ENCODE measurements at places on chromosomes 7 and 10.
A peak's percentile ranks its signal among the peaks of the same experiment; 100 is the strongest.

DNA sequence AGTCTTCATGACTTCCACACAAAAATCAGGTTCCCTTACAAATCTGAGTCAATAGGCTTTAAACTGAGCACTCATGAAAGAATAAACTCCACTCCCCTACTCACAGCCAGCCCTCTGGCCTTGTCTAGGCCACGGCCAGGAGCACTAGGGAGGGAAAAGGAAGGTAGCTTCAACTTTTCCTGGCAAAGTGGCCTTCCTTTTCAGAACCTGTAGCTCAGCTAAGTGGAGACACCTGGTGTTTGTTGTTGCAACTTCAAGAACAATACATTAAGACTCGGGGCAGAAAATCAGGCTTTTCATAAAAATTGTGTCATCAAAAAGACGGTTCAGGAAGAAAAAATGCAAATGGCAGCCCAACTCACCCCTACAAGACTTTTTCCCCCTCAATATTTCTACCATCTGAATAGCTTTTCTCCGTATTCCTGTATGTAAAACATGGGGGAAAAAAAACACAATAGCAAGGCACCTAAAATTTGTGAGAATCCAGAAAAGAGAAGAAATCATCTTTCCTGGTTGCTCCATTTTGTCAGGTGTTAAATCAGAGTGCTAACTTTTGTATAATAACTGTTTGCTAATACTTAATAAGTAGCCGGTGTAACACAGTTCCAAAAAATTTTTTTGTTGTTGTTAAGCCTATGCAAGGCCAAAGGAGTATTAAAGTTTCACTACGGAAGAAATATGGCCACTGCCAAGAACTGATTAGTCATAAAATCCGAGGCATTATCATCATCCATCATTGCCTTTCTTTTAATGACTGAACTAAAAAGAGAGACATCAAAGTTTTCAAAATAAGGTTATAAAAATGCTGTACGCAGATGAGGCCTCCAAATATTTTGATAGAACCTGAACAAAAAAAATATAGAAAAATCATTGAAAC lies 66.2 kb upstream of the ARID5B start:
- DNase-seq, result no peak

DNA sequence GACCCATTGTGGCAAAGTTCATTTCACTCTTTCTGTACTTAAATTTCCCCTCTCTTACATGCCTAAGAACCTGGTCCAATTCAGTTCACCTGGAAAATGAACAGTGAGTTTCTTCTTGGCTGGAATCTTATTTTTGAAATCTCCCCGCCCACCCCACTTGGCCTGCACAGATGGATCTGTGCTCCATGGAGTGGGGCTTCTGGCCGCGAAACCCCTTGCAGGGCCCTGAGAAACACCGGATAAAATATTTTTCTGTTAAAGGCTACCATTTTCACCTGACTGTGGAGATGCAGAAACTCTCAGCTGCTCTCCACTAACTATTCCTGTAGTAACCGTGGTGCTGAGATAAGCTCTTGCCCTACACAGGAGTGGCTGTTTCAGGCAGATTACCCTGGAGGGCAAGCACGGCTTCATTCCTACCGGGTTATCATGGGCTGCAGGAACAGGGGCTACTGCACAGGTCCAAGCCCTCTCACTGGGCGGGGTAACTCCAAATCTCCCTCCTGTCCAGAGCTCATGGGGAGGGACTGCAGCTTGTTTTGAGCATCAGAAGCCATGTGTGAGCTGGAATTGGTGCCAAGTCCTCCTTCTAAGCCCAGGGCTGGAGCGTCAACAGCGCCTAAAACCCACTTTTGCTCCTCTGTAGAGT lies 118.9 kb downstream of the PRPF18 start:
- no peak for DNase-seq

GRCh38 chr7:30136117-30136731 lies 1.4 kb downstream of the MTURN start:
- DNase-seq, result no peak

DNA sequence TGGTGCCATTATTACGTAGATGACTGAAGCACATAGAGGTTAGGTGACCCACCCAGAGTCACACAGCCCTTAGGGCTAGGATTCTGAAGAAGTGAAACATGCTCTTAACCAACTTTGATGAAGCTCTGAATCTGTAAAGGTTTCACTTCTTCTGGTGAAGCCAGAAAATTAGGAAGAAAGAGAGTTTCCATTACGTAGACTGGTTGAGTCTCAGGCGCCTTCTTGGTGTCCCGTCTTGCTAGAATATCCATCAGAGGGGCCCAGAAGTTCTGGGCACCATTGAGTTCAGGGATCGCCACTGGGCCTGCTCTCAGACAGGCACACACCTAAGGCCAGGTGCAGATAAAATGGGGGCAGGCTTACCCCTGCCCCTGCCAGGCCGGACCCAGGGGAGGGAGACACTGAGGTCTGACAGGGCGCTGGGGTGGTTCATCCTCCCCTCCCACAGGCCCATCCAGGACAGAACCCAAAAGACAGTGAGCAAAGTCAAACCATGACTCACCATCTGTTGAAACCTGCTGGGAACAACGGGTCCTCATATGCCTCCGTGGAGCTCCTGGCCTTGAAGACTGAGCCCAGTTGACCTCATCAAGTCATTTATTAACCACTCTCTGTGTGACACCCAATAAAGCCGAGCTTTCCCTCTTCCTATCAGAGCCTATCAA lies 33.2 kb downstream of the DRGX start:
- DNase-seq, result no peak

GRCh38 chr10:123538401-123539320 lies 127.5 kb upstream of the GPR26 start:
- no peak for DNase-seq

DNA sequence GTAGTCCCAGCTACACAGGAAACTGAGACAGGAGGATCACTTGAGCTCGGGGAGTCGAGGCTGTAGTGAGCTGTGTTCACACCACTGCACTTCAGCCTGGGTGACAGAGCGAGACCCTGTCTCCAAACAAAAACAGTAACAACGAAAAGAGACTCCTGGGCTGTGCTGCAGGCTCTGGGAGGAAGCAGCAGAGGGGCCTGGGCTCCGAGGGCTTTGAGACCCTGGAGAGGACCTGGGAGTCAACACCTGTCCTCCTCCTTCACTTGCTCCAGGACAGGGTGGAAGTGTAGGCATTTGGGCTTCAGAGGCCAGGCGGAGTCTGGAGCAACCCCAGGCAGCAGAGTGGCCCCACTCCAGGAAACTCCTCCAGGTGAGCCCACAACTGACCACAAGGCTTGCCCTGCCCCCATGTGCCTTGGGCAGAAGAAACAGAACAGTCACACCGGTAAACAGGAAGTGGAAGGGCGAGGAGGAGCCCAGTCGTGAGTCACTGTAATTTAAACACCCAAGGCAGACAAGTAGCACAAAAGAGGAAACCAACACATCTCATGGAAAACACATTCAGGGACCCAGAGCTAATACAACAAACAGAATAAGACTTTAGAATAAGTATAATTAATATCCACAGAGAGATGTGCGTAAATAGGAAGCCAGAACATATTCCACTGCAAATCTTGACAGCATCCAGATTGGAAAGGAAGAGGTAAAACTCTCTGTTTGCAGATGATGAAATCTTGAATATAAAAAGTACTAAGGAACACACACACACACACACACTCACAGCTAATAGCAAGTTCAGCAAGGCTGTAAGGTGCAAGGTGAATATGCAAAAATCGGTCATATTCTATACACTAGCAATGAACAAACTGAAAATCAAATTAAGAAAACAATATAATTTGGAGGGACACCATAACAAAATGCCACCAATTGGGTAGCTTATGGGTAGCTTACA lies 20.5 kb upstream of the RASGEF1A start:
- DNase-seq, result peak; percentile 27

- DNase-seq, result no peak
Measured at GRCh38 chr7:69696054-69696591, 97.8 kb downstream of the AUTS2 start.

GRCh38 chr7:132451161-132451560 lies 125.1 kb downstream of the PLXNA4 start:
- no peak for DNase-seq

DNA sequence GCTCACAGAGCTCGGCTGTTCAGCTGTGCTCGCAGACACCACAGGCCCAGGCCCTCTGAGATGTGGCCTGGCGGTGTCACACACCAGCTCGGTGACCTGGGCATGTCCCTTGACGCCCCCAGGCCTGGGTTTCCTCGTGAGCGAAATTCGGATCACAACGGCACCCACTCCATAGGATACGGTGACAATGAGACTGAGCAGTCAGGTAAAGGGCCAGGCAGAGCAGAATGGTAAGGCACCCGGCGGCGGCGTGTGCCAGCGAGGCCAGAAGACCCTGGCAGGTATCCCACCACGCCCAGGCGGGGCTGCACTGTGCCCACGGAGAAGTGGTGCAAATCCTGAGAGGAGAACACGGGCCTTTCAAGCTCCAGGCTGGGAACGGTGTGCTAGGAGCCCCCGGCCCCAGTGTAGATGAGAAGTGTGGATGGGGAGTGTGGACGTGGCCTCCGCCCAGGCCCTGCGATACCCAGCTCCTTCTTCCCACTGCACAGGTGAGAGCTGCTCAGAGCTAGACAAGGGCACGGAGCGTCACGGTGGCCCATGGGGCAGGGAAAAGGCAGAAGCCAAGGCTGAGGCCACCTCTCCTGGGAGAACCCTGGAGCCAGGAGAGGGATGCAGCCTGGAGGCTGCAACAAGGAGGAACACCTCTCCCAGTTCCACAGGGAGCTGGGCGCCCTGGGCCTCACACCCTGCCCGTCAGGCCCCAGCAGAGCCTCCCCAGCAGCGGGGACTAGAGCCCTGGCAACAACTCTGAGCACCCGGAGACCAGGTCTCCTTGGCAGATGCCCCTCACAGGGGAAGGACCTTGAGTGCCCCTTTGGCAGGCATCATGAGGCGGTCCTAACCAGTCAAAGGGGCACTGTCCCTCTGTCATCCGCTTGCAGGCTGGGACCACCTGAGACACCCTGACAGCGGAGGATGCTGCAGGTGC lies 219.1 kb downstream of the MAD1L1 start:
- DNase-seq, result no peak

DNA sequence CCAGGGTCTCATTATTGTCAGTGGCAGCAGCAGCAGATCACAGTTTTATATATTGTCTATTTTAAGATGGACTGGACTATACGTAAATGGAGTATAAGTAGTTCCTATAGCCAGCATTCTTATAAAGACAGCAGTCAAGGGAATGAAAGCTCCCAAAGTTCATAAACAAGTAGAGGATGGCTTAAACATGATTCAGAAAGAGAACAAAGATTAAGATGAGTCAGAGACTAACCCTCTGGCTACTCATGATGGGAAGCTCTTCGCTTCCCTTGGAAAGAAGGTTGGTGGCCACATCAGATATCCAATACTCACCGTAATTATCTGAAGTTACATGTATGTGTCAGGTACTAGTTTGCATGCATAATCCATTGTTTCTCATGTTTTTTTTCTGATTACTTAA lies 277.0 kb downstream of the INHBA start:
- DNase-seq, result no peak

DNA sequence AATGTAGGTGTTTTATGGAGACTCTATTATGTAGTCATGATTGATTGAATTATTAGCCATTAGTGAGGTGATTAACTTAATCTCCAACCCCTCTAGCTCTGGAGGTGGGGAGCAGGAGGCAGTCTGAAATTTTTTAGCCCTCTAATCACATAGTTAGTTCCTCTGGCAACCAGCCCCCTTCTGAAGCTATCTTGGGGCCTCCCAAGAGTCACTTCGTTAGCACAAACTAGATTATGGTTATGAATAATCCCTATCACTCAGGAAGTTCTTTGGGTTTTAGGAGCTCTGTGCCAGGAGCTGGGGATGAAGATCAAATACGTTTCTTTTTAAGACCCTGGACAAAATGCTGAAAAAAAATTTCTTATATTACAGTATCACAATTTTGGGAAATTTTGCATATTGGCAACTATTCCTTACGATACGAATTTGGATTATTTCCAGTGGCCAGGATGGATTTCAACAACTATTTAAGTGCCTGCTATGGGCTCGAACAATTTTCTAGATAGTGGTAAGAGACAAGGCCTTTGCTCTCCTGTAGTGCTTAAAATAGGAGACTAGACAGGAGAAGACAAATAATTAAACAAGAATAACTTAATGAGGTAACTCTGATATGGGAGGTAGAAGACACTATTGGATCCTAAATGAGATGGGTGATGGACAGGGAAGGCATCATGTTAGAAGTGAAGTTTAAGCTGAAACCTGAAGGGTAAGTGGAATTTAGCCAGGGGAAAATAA lies 52.9 kb downstream of the BTAF1 start:
- DNase-seq, result no peak

DNA sequence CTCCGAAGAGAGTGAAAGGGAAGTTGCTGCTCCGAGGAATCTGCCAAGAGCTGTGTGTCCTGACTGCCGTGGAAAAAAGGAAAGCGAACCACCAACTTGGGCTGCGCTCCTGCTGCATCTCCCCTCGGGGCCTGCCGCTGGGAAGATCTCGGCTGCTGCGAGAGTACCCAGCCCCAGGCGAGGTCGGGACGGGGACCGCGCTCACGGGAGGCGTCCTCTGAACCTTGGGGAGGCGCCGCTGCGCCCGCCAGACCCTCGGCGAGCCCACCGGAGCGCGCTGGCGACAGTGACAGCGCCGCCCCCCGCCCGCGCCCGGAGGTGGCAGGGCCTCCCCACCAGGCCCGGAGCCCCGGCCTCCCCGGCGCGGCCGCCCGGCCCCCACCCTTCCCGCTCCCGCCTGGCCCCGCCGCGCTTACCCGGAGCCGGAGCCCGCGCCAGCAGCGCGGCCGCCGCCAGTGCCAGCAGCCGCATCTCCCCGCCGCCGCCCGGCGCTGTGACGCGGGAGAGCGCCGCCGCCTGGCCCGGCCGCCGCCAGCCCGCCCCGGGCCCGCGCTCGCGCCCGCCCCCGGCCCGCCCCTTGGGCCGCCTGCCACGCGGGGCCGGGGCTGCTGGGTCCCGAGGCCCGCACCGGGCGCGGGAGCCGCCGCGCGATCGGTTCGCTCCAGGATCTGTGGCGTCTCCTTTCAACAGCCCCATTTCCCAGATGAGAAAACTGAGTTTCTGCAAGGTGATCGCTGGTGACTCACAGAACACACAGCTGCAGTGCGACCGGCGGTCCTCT lies at the start of gene VSTM4:
Gene VSTM4, minus strand, starts transcription at position 508 of the 781 bp plus-strand sequence. Its CDS starts 37 bp downstream, at position 471.
- no peak for DNase-seq

- DNase-seq, result peak; percentile 29
Measured at GRCh38 chr7:105014693-105015389, 836 bp downstream of the KMT2E start.

GRCh38 chr7:101536232-101536631 lies 92.9 kb downstream of the MYL10 start:
- no peak for DNase-seq
